HCT116 (cell line): ENCODE measurements at places on chromosomes 5 and 9. TPM values are rescaled to one million over a fixed set of nuclear protein-coding genes. Genes with fewer than 3 reads are reported as not detected.

- DNase-seq, result no peak
- H3K27me3 ChIP-seq, result no peaks in the 10 kb centered on the region
- no peak overlapping the region for H3K4me3 ChIP-seq
- H3K27ac ChIP-seq, result no peak overlapping the region
Observed at GRCh38 chr5:125778791-125779190, 644.4 kb upstream of the GRAMD2B start.

DNA sequence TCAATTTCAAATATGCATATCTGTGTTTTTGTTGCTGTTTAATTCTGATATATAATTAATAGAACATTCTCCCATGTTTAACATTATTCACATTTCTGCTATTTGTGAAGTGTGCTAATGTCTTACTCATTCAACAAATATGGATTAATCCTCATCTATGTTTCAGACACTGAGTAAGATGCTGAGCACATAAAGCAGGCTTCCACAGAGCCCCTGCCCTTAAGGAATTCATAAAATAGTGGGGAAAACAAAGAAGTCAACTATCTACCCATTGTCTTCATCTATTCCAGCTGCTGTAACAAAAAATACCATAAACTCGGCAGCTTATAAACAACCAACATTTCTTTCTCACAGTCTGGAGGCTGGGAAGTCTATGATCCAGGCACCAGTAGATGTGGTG lies 333.3 kb downstream of the SEMA5A start:
- H3K4me3 ChIP-seq, result no peak overlapping the region
- no peak for DNase-seq
- H3K27ac ChIP-seq, result no peak overlapping the region
- H3K4me1 ChIP-seq, result no peaks in the 10 kb centered on the region

The FOXD4L4 gene
- total RNA-seq, result 0.52 TPM

DNA sequence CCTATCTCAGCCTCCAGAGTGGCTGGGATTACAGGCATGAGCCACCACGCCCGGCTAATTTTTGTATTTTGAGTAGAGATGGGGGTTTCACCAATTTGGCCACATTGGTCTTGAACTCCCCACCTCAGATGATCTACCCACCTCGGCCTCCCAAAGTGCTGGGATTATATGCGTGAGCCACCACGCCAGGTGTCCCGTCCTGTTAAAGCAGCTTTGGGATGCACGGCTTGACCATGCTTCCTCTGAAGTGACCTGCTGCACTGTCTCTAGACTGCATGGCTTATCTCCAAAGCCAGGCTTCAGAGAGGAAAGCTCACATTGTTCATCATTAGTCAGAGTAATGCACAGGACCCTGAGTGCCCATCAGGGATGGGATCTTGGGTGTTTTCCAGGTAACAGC lies 45.4 kb downstream of the SEMA4D start:
- no peaks in the 10 kb centered on the region for H3K36me3 ChIP-seq
- no peaks in the 10 kb centered on the region for H3K27me3 ChIP-seq

DNA sequence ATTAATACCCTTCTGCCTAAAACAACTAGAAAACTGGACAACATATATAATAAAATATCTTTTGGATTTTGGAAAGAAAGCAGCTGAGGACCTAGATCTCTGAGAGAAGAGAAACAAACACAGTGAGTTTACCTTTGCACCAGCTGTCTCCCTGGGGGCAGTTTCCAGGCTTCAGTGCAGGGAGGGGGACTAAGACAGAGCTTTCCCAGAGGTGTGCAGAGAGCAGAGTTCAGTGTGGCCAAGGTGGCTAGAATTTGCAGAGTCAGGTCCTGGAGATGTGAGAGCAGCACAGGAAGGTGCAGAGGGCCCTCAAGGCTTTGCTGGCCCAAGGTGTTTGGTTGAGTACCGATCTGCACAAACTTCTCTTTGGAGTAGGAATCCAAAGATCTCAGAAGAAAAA lies 26.3 kb upstream of the PTPDC1 start:
- H3K4me3 ChIP-seq, result no peak overlapping the region
- no peak overlapping the region for H3K27ac ChIP-seq
- H3K27me3 ChIP-seq, result no peaks in the 10 kb centered on the region
- H3K36me3 ChIP-seq, result no peaks in the 10 kb centered on the region

- H3K27ac ChIP-seq, result no peak overlapping the region
- 0 out of 2 replicates have a peak, but pooled peaks cover 4% of the 10 kb centered on the region for H3K27me3 ChIP-seq
- H3K4me1 ChIP-seq, result peaks cover 4% of the 10 kb centered on the region; the same call in 1 of the 2 replicates
- no peaks in the 10 kb centered on the region for H3K36me3 ChIP-seq
- no peak for DNase-seq
Observed at GRCh38 chr9:38313421-38313820, 79.1 kb upstream of the ALDH1B1 start.

- H3K4me3 ChIP-seq, result no peak overlapping the region
- H3K36me3 ChIP-seq, result no peaks in the 10 kb centered on the region
- H3K4me1 ChIP-seq, result no peaks in the 10 kb centered on the region
- no peak for DNase-seq
- H3K27ac ChIP-seq, result no peak overlapping the region
- peaks cover 8% of the 10 kb centered on the region for H3K27me3 ChIP-seq
Observed at GRCh38 chr5:6543830-6544560, 88.8 kb downstream of the NSUN2 start.

DNA sequence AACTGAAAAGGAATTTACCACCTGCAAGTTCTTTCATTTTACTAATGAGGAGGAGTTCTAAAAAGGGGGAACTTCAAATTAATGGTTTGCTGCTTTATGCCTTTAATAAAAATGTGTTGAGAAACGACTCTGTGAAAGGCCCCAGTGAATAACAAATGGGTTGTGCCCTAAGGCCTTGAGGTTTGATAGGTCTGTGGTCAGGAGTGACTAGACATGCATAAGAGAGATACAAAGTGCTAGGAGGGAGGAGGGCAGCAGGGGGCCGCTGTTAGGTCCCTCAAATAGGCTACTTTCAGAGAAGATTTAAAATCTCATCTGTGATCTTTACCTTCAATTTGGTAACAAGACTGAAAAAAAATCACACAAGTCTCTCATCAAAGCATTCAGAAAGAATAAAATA lies 58.3 kb downstream of the FAM81B start:
- no peak for DNase-seq
- no peak overlapping the region for H3K27ac ChIP-seq
- no peaks in the 10 kb centered on the region for H3K27me3 ChIP-seq
- H3K36me3 ChIP-seq, result no peaks in the 10 kb centered on the region
- no peak overlapping the region for H3K4me3 ChIP-seq

DNA sequence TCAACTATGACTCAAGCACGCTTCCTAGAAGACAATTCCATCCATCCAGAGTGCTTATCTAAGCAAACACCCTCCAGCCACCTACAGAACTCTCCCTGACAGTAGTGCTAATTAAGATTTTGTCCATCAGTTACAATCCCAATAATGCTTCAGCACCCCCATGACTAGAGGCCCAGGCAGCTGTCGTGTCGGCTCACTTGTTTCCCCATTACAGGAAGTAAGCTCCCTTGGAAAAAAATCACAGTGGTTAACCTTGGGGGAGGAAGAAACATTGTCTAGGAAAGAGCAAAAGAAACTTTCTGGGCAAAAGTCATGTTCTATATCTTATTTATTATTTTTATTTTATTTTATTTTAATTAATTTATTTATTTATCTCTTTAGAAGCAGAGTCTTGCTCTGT lies 108.8 kb upstream of the LPAR1 start:
- H3K4me1 ChIP-seq, result no peaks in the 10 kb centered on the region
- H3K4me3 ChIP-seq, result no peak overlapping the region
- H3K27me3 ChIP-seq, result no peaks in the 10 kb centered on the region
- DNase-seq, result no peak

GRCh38 chr5:150621301-150621700 lies 19.2 kb upstream of the SYNPO start:
- H3K4me1 ChIP-seq, result peaks cover 27% of the 10 kb centered on the region
- no peaks in the 10 kb centered on the region for H3K36me3 ChIP-seq
- DNase-seq, result no peak
- no peaks in the 10 kb centered on the region for H3K27me3 ChIP-seq

The SPINK5 gene
- not detected for total RNA-seq

DNA sequence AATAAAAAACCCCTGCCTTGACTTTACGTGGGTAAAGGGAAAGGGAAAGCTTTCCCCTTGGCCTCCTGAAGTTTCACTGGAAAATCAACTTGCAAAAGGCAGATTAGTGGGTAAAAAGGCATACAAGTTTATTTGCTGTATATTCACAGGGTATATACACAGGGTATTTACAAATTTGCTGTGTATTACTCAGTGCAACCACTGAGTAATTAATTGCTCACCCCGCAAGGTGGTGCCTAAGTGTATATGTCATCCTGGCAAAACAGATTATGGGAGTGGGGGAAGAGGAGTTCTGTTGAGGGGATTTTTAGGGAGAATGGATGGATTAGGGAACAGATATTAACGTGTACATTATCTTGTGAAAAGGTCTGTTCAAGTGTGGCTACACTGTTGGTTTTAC lies 7.1 kb upstream of the RARS1 start:
- no peaks in the 10 kb centered on the region for H3K36me3 ChIP-seq
- no peaks in the 10 kb centered on the region for H3K27me3 ChIP-seq
- no peak overlapping the region for H3K27ac ChIP-seq
- no peaks in the 10 kb centered on the region for H3K4me1 ChIP-seq
- no peak overlapping the region for H3K4me3 ChIP-seq

DNA sequence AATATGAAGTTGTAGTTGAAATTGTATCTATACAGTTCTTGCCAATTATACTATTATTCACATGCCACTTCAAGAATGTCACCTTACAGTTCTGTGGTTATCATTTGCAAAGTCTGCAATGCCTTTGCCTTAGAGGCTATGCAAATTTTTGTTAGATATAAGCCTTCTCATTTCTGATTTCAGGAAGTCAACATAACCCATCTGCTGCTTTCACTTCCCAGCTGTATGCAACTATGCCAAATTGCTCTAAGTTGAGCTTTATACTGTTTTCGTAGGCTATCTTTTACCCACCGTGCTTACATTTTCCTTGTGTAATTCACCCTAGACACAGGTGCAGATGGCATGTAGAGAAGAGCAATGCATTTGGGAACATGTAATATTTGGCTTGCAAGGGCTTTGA lies 1083.0 kb downstream of the CDH9 start:
- no peaks in the 10 kb centered on the region for H3K27me3 ChIP-seq
- DNase-seq, result no peak
- no peaks in the 10 kb centered on the region for H3K36me3 ChIP-seq
- no peak overlapping the region for H3K4me3 ChIP-seq
- no peaks in the 10 kb centered on the region for H3K4me1 ChIP-seq

GRCh38 chr5:112930082-112930344 lies 8.0 kb upstream of the REEP5 start:
- no peaks in the 10 kb centered on the region for H3K27me3 ChIP-seq
- no peaks in the 10 kb centered on the region for H3K4me1 ChIP-seq
- H3K4me3 ChIP-seq, result no peak overlapping the region
- no peak for DNase-seq
- H3K36me3 ChIP-seq, result no peaks in the 10 kb centered on the region

- H3K27me3 ChIP-seq, result no peaks in the 10 kb centered on the region
- H3K27ac ChIP-seq, result no peak overlapping the region
- no peaks in the 10 kb centered on the region for H3K36me3 ChIP-seq
- no peaks in the 10 kb centered on the region; the same call in 1 of the 2 replicates for H3K4me1 ChIP-seq
- no peak for DNase-seq
Observed at GRCh38 chr9:133537257-133537656, 2.8 kb downstream of the ADAMTSL2 start.

DNA sequence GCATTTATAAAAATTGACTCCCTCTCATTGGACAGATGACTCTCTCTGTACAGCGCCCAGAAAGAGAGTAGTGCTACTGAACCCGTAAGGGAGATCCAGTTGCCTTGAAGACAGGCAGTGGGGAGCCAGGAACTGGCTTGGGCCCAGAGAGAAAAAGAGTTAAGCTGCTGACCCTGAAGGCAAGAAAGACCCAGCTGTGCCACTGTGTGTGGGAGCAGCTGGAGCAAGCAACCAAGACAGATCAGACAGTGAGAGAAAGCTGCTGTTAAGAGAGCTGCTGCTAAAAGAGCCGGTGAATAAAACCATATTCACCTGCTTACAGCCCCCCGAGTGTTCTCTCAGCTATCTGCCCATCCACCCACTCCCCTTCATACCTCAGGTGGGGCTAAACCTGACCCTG lies 149.7 kb upstream of the ADAMTS16 start:
- no peaks in the 10 kb centered on the region for H3K4me1 ChIP-seq
- H3K27ac ChIP-seq, result no peak overlapping the region
- H3K36me3 ChIP-seq, result no peaks in the 10 kb centered on the region
